ENCODE measurements at places on chromosomes 7 and 10.

- DNase-seq: no peak
Observed at GRCh38 chr7:124536156-124536762, 229.3 kb downstream of the GPR37 start.

GRCh38 chr10:119655566-119656001 lies 4.4 kb downstream of the BAG3 start:
- DNase-seq: peak; percentile 81

GRCh38 chr10:129950676-129951075 lies 13.4 kb downstream of the EBF3 start:
- DNase-seq: no peak

- no peak for DNase-seq
Observed at GRCh38 chr10:102670871-102671434, 26.7 kb downstream of the TRIM8 start.

DNA sequence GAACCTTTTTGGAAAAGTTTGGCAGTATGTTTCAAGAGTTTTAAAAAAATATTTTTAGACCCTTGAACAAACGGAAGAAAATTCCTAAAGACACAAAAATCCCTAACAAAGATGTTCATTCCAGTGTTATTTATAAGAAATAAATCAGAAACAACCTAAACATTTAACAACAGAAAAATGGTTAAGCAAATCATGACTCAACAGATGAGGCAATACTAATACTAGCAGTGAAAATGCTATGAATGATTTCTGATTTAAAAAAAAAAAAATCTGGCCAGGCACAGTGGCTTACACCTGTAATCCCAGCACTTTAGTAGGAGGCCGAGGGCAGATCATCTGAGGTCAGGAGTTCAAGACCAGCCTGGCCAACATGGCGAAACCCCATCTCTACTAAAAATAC lies 61.0 kb downstream of the ARHGAP12 start:
- no peak for DNase-seq

GRCh38 chr10:120650705-120651399 lies 193.8 kb downstream of the PLPP4 start:
- DNase-seq: no peak

DNA sequence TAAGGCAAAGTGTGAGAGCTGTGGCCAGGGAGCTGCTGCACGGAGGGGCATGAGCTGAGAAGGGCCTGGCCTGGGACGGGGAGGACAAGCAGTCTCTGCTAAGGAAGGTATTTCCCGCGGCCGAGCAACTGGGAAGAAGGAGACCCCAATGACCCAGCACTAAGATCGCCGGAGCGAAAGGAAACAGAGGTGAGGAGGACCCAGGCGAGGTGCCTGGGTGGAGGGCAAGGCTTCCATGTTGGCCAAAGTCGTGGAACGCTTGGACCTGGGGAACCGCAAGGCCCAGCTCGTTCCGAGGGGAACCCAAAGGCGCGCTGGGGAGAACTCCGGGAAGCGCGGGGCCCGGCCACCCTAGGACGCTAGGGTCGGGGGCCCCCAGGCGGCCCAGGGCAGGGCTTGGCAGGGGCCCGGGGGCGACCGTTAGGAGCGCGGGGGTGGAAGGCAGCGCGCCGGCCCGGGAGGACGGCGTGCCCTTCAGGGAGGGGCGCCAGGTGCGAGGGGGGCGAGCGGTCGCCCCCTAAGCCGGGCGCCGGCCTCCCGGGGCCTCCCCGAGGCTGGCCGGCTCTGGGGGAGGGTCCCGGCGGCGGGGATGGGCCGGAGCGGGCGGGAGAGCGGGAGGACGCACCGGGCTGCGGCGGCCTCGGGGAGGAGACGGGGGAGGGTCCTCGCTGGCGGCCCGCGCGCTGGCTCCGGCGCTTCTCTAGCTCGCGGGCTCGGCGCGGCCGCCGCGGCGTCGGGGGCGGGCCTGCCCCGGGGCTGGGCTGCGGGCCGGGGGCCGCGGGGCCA lies 545 bp downstream of the GIGYF1 start:
- DNase-seq: no peak

DNA sequence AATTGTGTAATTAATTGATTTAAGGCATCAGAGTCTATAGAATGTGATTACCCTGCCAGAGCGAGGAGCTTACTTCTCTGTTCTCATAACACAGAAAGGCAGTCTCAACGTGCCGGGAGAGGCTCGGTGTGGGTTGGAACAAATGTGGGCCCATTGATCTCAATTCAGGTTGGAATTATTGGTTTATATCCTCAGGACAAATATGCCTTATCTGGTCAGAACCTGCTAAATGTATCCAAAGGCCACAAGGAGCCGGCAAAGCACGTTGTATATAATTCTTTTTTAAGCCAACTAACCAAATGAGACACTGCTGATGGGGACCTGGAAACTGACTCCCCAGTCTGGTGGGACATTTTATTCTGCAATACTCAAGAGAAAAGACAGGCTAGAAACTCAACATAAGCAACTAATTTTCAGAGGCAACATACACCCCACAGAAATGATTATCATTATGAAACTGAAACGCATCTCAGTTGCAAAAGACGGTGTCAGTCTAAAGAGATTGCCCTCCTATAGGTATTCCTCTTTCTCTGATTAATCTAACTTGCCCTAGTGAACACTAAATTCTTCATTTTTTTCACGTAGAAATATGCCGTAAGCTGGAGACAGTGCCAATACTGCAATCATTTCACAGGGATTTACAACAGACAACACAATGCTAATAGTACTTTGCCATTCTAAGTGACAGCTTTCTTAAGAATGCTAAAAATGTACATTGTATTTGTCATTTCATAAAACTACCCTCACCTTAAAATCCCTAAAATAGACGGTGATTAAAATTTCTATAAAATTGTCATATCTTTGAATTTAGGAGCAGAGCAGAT lies 9.4 kb downstream of the EBF3 start:
- no peak for DNase-seq

GRCh38 chr10:61819208-61819607 lies 82.3 kb upstream of the ARID5B start:
- DNase-seq: no peak

Data from LHCN-M2 (cell line).